Stomach (tissue), 19 donors: ENCODE measurements at places on chromosomes 11 and 22. TPM values are rescaled to one million over a fixed set of nuclear protein-coding genes. Genes with fewer than 3 reads are reported as not detected.

DNA sequence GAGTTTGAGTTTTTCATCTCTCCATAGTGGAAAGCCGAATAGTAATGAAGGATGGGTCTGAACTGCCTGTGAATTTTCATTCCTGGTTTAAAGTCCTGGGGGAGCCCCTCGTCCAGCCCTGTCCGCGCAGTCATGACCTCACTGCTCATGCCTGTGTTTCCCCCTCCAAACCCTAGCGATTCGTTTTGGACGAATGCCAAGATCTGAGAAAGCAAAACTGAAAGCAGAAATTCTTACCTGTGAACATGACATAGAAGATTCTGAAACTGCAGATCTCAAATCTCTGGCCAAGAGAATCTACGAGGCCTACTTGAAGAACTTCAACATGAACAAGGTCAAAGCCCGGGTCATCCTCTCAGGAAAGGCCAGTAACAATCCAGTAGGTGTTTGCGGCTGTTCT lies 30.5 kb downstream of the CDPF1 start:
- DNase-seq = no peak

DNA sequence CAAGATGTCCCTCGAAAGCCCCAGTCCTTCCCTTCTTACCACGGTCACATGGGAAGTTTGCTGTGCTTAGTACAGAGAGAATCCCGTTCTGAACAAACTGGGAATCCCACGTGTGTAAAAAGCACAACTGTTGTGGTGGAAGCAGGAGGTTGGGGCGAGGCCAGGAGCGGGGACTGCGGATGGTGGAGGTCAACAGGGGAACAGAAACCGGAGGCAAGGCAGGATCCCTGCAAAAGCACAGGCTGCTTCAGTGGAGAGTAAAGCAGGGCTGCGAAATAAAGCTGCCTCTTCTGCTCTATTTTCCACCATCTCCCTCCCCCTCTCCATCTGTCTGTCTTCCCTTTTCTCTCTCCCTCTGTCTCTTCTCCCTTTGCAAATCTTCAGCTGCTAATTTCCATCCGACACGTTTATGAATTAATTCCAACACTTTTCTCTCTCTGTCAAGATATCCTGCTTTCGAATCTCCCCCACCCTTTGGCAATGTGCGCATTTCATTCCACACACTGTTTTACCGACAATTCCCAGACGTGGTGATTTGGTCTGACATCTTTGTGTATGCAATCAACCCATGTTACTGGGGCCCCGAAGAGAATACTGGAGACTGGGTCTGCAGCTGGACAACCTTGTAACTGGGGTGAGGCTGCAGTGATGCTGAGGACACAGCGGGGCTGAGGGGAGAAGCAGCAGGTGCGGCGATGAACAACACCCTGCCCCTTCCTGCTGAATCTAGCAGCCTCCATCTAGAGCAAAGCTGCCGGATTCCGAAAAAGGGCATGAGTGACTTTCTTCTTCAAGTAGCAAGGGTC lies 571.8 kb downstream of the OPCML start:
- peak; percentile 35 for DNase-seq

DNA sequence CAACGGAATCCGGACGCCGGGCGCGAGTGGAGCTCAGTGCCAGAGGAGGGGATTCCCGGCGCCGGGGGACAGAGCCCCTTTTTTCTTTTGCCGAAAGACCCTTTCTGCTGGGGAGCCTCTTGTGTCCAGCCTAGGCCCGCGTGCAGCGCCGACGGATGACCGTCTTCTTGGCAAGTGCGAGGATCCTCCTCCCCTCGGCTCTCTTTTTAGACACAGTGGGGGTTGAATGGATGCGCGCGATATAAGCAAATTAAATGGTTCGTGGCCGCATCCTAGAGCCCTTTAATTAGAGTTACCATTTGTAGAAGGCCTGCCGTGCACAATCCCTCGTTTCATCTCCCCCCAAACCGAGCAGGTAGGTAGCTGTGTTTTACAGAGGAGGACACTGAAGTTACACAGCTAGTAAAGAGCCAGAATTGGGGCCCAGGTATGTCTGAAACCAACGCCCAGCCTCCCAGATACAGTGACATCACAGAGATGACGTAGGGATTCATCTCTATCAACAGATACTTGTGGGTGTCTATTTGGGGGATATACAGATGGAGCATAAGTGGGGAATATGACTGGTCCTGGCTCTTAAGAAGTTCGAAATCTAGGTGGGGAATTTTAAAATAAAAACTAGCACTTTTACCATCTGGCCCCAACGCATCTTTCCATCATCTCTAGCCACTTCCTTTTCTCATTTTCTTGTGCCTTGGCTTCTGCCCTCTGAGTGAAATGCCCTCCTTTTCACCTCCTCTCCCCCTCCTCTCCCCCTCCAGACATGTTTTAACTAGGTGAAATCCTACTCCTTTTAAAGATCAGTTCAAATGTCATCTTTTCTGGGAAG lies 875 bp downstream of the TCP11L1 start:
- DNase-seq = no peak

- DNase-seq = no peak
These were observed 34.6 kb upstream of the ANO1 start for GRCh38 chr11:70043482-70043881.

DNA sequence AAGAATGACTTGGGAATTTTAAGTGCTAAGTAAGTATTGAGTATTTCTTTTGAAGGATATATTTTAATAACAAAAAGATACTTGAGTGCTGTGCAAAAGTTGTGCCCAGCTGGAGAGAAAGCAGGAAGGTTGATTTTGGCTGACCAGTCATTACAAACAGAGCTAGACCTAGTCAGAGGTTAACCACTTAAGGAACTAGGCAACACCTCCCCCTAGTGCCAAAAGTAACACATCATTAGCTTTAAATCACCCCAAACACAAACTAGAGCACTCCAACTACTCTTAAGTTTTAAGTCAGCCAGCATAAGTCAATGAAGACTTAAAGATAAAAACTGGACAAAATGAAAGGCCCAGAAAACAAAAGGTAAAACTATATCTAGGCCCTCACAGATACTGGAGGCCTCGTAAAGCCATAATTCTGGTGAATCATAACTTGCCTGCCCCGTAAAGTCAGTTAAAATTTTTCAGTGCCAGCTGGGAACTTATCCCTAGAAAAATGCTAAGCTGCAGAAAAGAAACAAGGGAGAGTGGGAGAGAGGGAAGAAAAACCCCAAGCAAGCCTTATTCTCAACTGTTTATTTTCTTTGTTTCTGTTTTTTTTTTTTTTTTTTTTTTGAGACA lies 4.6 kb downstream of the TMEM9B start:
- DNase-seq = no peak

DNA sequence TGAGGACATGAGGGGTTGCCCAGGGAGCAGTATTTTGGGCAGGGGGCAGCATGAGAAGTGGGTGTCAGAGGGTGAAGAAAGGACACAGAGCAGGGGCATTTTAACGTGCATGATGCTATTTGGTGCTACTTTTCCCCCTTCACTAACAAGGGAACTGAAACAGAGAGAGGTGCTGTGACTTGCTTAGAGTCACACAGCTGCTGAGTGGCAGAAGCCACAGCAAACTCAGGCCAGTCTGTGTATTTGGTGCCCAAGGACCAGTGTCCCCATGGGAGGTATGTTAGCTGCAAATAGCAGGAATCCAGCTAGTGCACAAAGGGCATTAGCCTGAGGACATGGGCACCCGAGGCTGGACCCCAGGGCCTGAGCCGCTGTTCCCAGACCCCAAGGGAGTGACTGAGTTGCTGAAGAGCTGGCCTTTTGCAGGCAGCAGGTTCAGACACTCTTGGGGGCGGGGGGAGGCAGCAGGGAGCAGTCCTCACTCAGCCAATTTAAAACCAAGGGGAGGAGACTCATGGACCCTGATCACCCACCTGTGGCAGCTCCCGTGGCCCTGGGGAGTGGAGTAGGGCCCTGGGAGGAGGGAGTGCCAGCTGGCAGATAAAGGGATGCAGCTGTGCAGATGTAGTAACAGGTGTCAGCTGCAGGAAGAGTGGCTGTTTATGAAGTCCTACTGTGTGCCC lies 14.6 kb downstream of the PARVG start:
- DNase-seq = no peak

DNA sequence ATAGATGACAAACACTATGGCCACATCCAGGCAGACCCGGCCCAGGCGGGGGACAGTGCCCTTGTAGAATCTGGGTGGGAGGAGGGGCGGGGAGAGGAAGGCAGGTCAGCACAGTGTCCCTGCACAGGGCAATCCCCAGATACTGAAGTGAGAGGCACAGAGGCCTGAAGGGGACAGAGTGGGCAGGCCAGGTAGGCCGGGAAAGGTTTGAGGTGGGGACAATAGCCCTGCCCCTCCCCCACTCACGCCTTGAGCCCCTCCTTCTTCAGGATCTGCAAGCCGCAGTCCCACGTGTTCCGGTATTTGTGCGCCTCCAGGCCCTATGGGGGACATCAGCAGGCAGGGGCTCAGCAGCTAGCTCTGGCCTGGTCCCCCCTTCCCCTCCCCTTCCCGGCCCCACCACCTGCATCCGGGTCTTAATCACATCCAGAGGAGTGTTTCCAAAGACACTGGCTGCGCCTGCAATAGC lies 2.3 kb downstream of the SLC25A1 start:
- DNase-seq = no peak

- DNase-seq = no peak
These were observed 21.3 kb downstream of the MYO18B start for GRCh38 chr22:25763239-25763777.

GRCh38 chr22:29758959-29759358 lies 7.8 kb downstream of the ZMAT5 start:
- DNase-seq = no peak

DNA sequence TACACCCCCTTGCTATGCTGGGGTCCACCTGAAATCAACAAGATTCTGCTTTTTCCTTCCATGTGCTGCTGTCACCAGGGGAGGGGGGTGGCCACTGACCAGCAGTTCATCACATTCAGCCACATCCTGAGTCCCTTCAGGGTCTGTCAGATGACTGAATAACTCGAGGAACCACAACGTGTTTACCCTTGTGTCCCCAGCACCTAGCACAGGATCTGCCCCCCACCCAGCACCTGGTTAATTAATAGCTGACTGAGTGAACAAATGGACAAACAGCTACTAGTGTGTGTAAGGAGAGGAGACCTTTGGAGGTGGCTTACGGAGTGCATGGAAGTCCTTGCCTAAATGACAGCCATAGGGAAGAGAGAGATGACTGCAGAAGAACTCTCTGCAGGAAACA lies 119.5 kb upstream of the NCAM1 start:
- DNase-seq = no peak

- no peak for DNase-seq
These were observed 76.4 kb downstream of the KCNQ1 start for GRCh38 chr11:2521081-2521732.

DNA sequence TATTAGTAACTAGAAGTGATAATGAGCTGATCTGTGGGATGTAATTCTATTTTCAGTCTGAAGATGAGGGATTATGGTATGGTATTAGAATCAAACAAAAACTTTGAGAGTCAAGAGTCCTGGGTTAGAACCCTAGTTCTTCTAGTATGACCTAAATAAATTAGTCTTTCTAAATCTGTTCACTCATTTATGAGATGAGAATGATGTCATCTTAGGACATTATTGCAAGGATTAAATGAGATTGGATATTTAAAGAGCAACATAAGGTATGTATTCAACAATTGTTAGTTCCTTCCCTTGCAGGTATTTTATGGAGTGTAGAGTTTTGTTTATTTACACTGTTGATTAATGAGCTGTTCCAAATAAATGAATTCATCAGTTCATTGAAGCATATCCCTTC lies 21.8 kb downstream of the EMSY start:
- DNase-seq = no peak

- DNase-seq = peak; percentile 56
These were observed 20.8 kb downstream of the ARVCF start for GRCh38 chr22:19995611-19996339.

DNA sequence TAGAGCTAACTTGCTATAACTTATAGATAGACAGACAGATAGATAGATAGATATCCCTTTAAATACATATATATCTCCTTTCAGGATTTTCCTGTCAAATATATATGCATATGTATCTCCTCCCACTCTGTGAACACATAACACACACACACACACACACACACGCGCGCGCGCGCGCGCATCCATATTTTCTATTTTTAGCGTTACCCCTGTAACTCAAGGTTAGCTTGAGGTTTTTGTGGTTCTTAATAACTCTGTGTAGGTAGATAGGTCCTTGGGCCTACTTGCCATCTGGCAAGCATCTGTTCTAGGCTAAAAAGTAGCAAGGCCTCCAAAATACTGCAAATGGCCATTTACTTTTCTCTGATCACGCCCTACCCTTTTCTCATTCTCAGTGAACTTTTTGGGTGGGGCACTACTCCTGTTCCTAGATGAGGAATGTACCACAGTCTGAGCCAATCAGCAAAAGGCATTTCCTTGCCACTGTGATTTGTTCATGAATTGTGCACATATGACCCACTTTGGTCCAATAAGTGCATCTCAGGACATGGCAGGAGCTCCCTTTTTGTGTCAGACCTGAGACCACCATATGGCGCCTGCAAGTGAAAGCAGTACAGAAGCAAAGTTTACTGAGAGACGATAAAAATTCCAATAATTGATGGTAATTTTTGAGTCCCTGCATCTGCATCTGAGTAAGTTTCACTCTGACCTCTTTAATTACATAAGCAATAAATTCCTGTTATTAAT lies 740.5 kb upstream of the API5 start:
- no peak for DNase-seq

GRCh38 chr11:128195057-128195751 lies 392.2 kb downstream of the ETS1 start:
- DNase-seq = no peak

DNA sequence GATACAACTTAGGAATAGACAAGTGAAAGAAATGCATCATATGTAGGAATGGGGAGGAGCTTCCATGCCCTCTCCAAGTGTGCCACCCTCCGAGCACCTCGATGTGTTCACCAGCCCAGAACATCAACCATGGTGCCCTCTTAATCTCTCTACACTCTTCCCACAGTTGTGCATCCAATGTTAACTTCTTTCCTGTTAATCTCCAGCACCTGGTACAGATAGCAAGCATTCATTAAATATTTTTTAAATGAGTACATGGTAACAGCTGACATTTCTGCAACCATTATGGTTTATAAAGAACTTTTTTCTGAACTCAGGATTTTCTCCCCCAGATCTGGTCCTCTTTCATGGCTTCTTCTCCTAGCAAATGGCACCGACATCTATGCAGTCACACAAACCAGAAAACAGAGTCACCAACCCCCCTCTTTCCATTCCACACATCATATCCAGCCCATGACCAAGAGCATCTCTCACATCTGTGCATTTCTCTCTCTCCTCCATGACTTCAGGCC lies 118.1 kb upstream of the CLPB start:
- no peak for DNase-seq

- no peak for DNase-seq
These were observed 41.3 kb downstream of the XKR3 start for GRCh38 chr22:16783930-16784354.

The RHBDD3 gene
- total RNA-seq = 14.5 TPM

The TRPT1 gene
- 42.9 TPM for total RNA-seq

The CLMP gene
- total RNA-seq = 43.2 TPM

The MIAT gene
- 0.45 TPM for total RNA-seq

The OVOL1 gene
- total RNA-seq = 120 TPM

The RIMBP3B gene
- not detected for total RNA-seq

The MAJIN gene
- total RNA-seq = not detected

The CCDC87 gene
- total RNA-seq = not detected

The RIN1 gene
- total RNA-seq = 0.58 TPM

The ATG2A gene
- 77.6 TPM for total RNA-seq

The TIMP3 gene
- total RNA-seq = 248 TPM
